ENCODE measurements at places on chromosomes 2 and 18. TPM values are rescaled to one million over a fixed set of nuclear protein-coding genes. Genes with fewer than 3 reads are reported as not detected.

- DNase-seq = no peak
Observed at GRCh38 chr2:64840426-64840881, 148.7 kb upstream of the SLC1A4 start.

GRCh38 chr2:99386011-99386410 lies 48.8 kb downstream of the EIF5B start:
- DNase-seq = no peak

DNA sequence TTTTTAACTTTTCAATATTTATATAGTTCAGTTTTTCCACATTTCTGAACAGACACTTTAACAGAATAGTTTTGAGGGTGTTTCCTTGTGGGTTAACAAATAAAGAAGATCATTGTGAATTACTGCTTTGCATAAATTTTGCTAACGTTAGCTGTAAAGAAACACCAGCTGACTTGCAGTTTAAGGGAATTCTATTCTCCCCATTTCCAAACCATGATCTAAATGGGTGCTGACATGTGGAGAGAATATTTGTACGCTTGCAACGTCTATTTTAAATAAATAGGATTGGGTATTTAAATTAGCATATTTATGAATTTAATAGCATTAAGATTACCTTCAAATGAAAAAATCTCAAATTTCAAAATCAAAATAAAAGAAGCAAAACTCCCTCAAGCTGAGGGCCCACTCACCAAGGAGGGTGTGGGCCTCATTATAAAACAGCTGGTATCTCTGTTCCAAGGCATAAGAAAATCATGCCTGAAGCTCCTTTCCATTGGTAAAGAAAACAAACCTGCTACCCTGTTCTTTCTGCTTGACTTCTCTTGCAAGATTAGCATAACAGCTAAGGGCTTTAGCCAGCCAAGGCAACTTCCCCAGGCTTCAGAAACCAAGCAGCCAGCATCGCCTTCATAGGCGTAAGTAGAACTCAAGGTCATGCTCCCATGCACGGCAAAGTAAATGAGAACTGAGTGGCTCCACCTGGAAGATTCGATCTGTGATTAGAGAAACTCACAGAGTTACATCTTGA lies 3.2 kb downstream of the MRO start:
- no peak for DNase-seq

DNA sequence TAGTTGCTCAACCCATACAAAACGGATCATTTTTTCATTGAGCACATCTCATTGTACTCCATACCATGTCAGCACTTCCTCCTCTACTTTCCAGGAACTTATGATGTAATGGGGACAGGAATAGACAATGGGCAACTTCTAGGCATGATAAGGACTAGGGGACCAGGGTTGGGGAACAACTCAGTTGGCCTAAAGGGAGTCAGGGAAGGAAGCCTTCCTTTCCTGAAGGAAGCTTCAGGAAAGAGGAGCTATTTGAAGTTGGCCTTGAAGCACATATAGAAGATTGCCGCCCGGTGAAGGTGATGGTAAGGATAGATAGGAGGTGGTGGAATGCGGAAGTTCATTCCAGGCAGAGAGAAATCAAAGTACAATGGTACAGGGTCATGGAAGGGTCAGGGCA lies 283.9 kb downstream of the SLC8A1 start:
- DNase-seq = no peak

DNA sequence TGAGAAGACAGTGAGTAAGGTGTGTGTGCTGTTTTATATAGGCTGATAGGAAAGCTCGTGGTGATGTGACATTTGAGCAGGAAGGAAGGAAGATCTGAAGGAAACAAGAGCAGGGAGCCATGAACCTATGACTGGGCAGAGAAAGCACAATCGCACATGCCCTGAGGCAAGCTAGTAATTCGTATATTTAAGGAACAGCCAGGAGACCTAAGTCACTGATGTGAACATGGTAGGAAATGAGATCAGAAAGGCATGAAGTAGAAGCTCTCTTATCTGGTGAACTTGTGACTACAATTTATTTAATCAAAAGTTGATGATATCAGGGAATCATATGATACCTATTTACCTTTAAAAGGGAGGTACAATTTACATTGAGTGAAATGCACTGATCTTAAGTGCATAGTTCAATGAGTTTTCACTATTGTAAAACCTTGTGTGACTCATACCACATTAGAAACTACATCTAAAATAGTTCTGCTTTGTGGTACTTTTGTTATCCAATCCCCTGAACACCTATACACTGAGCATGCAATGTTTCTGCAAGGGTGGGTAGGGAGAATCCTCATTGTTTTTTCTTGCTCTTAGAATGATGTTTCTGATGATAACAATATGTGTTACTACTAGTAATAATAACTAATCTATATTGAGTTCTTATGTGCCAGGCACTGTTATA lies 67.5 kb downstream of the GALNT13 start:
- no peak for DNase-seq

GRCh38 chr2:208195531-208195930 lies 5.7 kb upstream of the C2orf80 start:
- DNase-seq = no peak

DNA sequence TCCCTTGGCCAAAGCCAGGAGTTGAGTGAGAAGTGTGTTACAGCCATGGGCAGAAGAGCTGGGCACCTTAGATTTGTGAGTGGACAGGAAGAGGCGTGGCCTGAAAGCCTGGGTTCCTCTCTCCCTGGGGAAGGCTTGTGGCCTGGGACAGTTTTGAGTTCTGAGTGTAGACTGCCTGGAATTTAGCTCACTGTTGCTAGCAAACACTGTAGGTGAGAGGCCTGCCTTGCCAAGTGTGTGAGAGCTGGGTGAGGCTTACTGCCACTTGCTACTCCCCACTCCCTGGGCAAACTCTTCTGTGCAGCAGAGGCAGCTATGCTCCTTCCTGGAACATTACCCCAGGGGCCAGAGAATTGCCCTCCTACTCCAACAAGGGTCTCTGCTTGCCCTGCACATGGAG lies 150.0 kb upstream of the GALNT5 start:
- DNase-seq = no peak

DNA sequence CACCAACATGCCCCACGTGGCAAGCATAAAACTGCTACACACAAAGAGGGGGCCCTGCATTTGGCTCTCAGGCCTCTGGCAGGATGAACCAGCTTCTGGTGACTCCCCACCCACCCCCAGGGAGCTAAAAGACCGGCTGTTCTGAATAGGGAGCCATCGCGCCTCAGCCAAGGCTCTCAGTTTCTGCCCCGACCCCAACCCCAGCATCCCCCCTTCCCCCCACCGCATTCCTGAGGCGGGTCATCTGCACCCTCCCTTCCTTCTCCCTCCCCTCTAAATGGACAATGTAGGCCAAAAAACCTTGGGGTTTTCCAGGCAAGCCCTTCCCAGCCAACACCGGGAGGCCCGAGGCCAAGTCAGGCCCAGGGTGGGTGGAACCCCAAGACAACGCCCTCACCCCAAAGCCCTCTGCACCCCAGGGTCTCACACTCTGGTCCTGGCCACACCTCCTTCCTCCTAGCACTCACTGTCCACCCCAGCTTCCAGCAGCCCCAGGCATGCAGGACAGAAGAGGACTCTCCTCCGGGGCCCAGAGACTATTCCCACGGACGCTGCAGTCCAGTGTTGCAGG lies 5.7 kb downstream of the CYP26B1 start:
- DNase-seq = peak; percentile 27

- DNase-seq = peak; percentile 70
Observed at GRCh38 chr2:10889651-10890215, 22.0 kb upstream of the KCNF1 start.

KCNG3 gene
- 0.03 TPM for polyA plus RNA-seq

MTCL1 gene
- 28.0 TPM for polyA plus RNA-seq
